Activated T-helper 1 cell treated with anti-CD3 and anti-CD28 coated beads, Interleukin-12 subunit alpha, Interleukin-12 subunit beta, Interleukin-2, Interleukin-4 antibody, amounts not matched to agents 30 ng/mL and 10 ng/mL and 1 ng/mL, durations not matched to agents 14 hours and 24 hours and 36 hours (primary cell): ENCODE measurements at places on chromosomes 1 and 21. TPM values are rescaled to one million over a fixed set of nuclear protein-coding genes. Genes with fewer than 3 reads are reported as not detected.

RHD gene
- total RNA-seq = not detected in 2 replicates

- H3K4me1 ChIP-seq = peaks cover 8% of the 10 kb centered on the region
- DNase-seq = no peak
- no peaks in the 10 kb centered on the region for H3K36me3 ChIP-seq
- no peak within 1 kb of the TSS for H3K4me3 ChIP-seq
- peaks cover 16% of the 10 kb centered on the region for H3K27me3 ChIP-seq
Measured at GRCh38 chr1:153390938-153391710, at the start of gene S100A8. TSS of gene S100A8 (minus strand) at chr1:153391073. CDS start at chr1:153390535, 538 bp downstream.

PROK1 gene
- not detected in 2 replicates for total RNA-seq

DDAH1 gene
- total RNA-seq = 0.22 TPM in 1 of 2 replicates, not detected in the other

DNA sequence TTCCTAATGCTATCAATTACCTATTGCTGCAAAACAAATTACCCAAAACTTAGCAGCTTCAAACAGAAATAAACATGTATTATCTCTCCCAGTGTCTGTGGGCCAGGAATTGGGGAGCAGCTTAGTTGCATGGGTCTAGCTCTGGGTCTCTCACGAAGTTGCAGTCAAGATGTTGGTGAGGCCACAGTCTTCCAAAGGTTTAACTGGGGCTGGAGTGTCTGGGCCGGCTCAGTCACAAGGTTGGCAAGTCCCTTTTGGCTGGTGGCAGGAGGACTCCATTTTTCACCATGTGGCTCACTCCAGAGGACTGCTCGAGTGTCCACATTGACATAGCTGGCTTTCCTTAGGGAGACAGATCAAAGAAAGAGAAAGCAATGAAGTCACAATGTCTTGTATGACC, 5.0 kb upstream of the LRP8 start:
- H3K27ac ChIP-seq = no peak overlapping the region
- DNase-seq = no peak
- peaks cover 10% of the 10 kb centered on the region for H3K4me1 ChIP-seq
- no peak overlapping the region for H3K4me3 ChIP-seq
- H3K27me3 ChIP-seq = no peaks in the 10 kb centered on the region

DNA sequence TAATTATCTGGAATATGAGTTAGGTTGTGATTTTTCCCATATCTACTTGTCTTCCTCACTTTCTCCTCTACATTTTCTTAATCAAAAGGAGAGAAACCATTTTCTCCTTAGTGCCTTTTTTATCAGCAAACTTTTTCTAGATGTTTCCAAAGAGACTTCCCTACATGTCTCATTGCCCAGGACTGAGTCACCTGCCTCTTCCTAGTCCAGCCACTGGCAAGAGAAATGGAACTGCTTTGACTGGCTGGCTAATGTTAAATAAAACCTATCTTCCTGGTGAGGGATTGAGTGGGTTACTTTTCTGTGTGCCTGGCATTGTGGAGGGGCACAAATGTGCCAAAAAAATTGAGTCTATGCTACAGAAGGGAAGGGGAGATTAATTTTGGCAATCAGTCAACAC, 52.1 kb upstream of the CD5L start:
- H3K27me3 ChIP-seq = no peaks in the 10 kb centered on the region
- H3K36me3 ChIP-seq = no peaks in the 10 kb centered on the region
- no peak for DNase-seq
- H3K27ac ChIP-seq = no peak overlapping the region
- no peak overlapping the region for H3K4me3 ChIP-seq
